ENCODE measurements at places on chromosomes 12 and 14.

DNA sequence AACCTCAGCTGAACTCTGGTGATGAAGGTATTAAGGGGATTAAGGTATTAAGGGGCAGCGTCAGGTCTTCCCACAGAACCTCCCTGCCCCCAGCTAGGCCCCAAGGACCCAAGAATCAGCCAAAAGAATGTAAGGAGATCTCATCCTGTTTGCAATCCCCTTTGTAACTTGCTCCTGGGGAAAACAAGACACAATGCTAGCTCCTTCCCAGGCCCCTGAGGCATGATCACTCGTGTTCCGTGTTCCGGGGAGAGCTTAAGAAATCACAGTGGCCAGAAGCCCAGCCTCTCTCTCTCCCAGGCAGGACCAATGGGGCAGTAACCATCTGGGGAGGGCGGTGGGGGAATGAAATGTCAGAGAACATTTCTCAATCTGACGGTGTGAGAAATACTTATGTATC is 33.2 kb downstream of the PIGH start:
- DNase-seq: no peak

DNA sequence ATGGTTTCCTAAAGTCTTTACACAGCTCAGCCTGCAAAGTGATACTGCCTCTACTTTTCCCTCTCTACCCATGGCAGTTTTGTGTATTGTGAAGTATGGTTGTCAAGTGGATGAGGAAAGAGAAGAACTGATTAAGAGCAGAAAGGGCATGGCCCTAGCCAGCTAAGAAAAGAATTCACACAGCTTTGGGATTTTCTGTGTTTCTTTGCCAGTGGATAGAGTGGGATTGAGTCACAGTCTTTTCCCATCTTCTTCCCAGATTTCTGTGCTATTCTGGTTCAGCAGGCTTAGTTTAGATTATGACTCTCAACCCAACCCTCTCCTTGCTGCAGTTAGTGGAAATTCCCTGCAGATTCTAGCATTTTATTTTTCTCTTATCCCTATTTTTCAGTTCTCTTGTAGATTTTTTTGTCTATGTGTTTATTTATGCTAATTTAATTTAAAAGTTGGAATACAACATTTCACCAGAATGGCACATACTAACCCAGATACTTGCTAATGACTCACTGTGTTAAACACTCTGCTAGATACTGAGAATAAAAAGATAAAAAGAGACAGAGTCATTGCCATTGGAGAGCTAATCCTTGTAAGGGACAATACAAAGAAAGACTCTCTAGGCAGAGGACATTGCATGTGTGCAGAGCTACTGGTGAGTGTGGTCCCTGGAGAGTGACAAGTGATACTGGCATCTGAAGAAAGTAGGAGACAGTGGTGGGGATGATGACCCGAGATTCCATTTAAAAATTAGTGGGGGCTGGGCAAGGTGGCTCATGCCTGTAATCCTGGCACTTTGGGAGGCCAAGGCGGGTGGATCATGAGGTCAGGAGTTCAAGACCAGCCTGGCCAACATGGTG is 106.3 kb downstream of the ST8SIA1 start:
- DNase-seq: no peak

DNA sequence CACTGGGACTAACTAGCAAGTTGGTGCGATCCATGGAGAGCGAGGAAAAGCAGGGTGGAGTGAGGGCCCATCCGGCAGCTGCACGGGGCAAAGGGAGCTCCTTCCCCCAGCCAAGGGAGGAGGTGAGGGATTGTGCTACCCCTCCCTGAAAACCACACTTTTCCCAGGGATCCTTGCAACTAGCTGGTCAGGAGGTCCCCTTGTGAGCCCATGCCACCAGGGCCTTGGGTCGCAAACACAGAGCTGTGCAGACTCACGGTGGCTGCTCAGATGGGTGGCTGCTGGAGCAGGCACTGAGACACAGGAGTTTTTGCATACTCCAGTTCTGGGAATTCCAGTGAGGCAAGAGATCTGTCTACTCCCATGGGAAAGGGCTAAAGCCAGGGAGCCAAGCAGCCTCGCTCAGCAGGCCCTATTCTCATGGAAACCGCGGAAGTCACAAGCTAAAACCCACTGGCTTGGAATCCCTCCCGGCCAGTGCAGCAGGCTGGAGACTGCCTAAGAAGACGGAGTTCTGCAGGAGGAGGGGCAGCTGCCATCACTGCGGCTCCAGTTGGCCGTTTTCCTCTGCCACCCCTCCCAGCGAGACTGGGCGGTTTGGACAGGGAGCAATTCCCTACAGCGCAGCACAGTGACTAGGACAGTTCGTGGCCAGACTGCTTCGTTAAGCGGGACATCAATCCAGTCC is 10.9 kb upstream of the ZNF705A start:
- DNase-seq: peak; percentile 50

DNA sequence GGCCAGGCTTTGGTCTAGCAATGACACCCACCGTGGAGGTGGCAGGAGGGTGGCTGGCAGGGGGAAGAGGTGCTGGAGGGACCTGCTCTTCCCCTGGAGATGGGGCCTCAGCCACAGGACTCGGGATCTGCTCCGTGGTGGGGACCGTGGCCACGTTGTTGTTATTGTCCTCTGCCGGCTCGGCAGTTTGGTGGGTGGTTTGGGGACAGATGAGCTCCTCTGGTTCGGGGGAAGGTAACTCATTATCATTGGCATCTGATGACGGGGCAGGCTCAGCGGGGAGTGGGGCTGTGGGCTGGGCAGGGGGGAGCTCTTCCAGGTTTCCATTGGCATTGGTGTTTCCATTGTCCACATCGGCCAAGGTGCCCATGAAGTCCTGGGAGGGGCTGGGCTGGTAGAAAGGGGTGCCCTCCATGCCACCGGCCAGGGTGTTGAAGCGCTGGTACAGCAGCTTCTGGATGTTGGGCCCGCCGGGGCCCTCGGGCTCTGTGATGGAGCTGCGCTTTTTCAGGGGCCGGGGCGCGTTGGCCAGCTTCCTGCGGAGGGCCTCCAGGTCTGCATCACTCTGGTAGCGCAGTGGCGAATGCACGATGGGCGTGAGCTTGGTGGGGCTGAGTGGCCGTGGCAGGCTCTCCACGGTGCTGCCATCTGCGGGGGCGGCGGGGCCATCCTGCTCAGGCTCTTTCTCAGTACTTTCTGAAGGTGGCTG is 24.3 kb downstream of the ZFYVE21 start:
- no peak for DNase-seq

DNA sequence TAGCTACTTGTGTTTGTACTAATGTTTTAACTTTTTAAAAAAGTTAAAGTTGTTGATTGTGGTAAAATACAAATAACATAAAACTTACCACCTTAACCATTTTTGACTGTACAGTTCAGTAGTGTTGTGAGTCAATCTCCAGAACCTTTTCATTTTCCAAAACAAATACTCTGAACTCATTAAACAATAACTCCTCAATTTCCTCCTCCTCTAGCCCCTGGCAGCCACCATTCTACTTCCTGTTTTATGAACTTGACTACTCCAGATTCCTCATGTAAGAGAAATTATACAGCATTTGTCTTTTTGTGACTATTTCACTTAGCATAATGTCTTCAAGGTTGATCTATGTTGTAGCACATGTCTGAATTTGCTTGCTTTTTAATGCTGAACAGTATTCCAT is 299.1 kb upstream of the AMIGO2 start:
- DNase-seq: no peak

- DNase-seq: no peak
Observed at GRCh38 chr14:100028990-100029677, 36.1 kb upstream of the EVL start.

GRCh38 chr14:78297858-78298257 is 127.7 kb downstream of the NRXN3 start:
- no peak for DNase-seq

- DNase-seq: peak; percentile 13
Observed at GRCh38 chr12:13941258-13942249, 39.8 kb downstream of the GRIN2B start.

DNA sequence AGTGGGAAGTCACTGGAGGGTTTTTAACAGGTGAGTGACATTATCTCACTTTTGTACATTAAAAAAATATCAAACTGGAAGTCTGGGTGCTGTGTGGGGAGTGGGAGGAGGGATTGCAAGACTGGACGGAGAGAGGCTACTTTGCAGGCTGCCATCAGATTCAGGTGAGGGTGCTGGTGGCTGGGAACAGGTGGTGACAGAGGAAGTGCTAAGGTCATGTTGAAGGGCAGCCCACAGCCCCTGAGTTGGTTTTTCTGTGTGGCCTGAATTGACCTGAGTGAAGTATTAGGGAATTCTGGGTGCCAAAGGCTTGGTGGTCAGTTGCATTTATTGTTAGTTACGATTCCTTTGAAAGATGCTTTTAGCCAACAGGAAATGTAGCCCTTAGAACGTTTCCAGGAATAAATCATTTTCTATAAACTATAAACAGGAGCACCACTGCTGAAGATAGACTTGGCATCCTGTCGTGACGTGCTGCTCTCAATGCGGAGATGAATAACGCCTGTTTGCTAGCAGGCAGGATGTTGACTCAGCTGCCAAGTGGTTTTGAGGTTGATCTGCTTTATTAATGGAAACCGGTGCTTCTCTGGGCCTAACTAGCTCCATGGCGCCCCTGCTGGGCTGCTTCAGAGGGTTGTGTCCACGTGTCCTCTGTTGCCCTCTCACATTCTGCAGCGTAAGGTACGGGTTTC is 707.5 kb upstream of the TMEM132C start:
- peak; percentile 78 for DNase-seq

GRCh38 chr12:17661250-17661649 is 428.7 kb downstream of the RERGL start:
- no peak for DNase-seq

DNA sequence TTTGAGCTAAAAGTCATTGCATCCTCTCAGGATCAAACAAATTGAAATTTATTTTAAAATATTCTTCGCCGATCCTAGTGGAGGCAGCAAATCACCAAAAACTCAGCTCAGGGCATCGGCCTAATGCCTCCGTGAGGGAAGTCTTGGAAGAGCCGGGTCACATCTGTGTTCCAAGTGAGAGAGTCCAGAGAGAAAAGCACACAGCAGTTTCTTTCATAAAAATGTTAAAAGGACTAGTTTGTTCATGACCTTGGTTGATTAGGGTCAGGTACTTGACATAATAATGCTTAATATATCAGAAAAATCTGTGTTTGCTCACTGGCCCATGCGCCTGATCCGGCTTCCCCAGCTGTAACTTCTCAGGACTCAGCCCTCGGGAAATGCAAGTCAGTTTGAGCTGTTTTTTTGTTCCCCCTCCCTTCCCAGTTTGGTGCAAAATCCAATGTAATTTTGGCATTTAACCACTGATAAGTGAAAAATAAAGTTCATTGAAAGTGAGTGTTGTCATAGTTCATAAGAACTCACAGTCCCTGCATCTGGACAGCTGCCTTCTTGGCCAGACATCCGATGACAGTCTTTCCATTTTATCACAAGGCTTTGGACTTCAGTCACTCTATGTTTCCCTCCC is 161.7 kb downstream of the CAND1 start:
- no peak for DNase-seq

GRCh38 chr14:77508876-77509275 is 10.3 kb upstream of the ISM2 start:
- no peak for DNase-seq

DNA sequence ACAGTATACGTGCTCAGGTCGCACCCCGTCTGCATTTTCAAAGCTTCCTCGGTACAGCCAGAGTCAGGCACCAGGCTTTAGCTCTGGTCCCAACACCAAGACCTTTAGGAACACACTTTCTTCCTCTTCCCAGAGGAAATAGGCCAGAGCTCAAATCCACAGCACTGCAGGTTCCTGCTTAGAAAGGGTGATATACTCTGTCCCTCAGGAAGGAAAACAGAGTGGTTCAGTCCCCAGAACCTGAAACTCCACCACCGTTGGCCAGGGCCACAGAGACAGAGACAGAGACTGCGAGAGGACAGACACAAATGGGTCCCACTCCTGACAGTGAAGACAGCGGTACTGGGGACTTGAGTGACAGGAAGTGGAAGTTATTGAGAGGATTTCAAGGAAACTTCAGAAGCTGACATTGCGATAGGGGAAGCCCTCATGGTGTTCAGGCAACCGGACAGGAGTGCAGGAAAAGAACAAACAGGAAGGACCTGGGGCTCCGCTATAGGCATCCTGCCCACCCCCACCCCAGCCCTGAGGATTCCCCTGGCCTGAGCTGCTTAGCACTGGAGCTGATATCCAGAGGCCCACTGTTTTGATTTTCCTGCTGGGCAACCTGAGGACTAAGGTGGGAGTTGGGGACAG is 5.5 kb upstream of the KRT8 start:
- no peak for DNase-seq

- no peak for DNase-seq
Observed at GRCh38 chr12:15505616-15506015, 183.3 kb downstream of the PTPRO start.

- DNase-seq: no peak
Observed at GRCh38 chr14:69274321-69274720, 14.4 kb downstream of the GALNT16 start.

DNA sequence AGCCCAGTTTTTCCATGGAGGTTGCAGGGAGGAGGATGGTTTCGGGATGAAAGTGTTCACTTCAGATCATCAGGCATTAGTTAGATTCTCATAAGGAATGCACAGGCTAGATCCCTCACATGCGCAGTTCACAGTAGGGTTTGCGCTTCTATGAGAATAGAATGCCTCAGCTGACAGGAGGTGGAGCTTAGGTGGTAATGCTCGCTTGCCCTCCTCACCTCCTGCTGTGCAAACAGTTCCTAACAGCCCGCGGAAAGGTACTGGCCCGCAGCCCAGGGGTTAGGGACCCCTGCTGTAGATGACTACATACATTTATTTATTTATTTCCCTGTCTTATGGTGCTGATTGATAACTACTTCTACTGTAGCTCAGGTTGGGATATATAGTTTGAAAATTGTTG is 93.2 kb downstream of the FBXO33 start:
- DNase-seq: no peak

DNA sequence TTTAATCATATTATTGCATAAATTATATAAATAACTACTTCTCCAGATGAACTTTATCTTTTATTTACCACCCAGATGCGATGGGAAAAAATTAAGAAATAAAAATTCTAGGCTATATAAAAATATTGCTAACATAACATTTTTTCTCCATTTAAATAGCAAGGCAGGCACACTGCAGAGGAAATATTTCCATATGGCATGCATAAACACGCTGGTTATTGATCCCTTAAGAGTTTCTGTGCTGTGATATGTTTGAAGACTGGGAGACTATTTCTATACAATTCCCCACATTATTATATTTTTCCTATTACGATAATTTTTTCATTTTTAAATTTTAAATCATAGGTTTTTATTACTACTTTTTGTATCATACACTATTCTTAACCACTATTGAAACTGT is 131.5 kb downstream of the C12orf50 start:
- DNase-seq: no peak

- no peak for DNase-seq
Observed at GRCh38 chr12:69994724-69995173, 169.7 kb downstream of the MYRFL start.

DNA sequence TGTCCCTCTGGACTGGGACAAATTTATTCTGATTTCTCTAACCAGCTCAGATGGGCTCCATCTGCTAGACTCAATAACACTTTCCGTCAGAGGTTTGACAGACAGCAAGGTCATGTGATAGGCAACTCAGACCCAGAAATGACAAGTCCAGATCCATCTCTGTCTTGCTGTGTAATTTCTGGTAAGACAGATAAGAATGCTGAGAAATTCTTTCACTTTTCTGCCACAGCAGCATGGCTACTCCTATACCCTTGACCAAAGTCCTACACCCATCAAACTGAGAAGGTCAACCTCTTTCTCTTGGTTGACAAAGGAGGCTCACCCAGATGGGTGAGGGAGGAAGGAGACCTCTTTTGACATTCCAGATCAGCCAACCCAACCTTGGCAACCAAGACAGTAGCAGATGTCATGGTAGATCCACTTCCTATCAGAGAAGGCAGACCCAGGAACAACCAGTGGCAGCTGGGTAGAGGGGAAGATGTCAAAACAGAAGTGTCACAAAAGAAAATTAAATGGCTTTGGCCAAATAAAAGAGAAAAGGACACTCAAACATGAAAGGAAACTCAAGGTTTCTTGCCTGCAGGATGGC is 36.9 kb upstream of the PRKAB1 start:
- no peak for DNase-seq

All from AG08396 (cell line).